ENCODE measurements at places on chromosomes 13 and 19.

GRCh38 chr13:22077205-22077683, 406.4 kb downstream of the FGF9 start:
- DNase-seq: no peak

DNA sequence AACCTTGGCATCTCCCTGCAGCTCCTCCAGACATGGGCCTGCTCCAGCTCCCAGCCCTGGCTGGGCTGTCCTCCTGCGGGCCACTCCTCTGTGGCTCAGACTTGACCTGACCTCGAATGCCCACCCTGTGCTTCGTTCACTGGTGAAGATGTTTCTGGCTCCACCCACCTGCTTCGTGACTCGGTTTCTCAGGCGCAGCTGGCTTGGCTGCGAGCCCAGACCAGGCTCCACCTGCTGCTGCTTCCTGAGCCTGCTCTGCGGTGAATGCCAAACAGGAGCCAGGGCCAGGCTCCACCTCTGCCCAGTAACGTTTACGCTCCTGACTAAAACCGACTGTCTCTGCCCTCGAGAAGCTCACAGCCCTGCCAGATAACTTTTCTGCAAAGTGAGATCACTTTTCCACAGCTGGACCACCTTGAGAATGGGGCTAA, 8.9 kb upstream of the RSPH6A start:
- no peak for DNase-seq

- DNase-seq: peak; percentile 8
Observed at GRCh38 chr13:77460195-77460594, 75.3 kb upstream of the SCEL start.

GRCh38 chr19:57010541-57010940, 109.2 kb upstream of the USP29 start:
- no peak for DNase-seq

DNA sequence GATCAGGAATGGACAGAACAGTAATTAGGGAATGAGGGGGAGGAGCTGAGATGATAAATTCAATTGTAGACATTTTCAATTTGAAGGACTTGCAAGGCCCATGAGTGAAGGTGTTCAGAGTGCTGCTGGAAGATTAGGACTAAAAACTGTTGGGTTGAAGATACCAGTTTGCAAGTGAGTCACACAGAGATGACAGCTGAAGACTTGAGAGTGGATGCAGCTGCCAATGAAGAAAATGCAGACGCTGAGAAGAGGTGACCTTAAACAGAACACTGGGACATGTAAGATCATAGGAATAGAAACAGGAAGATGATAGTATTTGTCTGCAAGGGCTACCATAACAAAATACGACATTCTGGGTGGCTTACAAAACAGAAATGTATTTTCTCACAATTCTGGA, 1716.5 kb upstream of the SLC10A2 start:
- no peak for DNase-seq

GRCh38 chr19:3508771-3509535, 2.8 kb downstream of the FZR1 start:
- no peak for DNase-seq

DNA sequence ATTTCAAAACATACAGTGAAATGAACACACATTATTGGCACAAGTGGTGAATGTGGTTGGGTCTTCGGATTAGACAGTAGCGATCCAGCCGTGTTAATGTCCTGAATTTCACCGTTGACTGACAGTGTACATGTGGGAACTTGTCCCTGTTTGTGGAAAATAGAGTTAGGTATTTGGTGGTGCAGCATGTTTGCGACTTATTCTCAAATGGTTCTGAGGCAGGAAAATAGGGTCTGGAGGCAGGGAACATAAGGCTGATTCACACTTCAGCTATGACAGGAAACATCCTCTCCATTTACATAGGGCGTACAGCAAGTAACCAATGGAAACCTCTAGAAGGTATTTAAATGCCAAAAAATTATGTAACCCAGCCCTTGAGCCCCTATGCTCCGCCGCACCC, 4.2 kb downstream of the LGALS7B start:
- no peak for DNase-seq

DNA sequence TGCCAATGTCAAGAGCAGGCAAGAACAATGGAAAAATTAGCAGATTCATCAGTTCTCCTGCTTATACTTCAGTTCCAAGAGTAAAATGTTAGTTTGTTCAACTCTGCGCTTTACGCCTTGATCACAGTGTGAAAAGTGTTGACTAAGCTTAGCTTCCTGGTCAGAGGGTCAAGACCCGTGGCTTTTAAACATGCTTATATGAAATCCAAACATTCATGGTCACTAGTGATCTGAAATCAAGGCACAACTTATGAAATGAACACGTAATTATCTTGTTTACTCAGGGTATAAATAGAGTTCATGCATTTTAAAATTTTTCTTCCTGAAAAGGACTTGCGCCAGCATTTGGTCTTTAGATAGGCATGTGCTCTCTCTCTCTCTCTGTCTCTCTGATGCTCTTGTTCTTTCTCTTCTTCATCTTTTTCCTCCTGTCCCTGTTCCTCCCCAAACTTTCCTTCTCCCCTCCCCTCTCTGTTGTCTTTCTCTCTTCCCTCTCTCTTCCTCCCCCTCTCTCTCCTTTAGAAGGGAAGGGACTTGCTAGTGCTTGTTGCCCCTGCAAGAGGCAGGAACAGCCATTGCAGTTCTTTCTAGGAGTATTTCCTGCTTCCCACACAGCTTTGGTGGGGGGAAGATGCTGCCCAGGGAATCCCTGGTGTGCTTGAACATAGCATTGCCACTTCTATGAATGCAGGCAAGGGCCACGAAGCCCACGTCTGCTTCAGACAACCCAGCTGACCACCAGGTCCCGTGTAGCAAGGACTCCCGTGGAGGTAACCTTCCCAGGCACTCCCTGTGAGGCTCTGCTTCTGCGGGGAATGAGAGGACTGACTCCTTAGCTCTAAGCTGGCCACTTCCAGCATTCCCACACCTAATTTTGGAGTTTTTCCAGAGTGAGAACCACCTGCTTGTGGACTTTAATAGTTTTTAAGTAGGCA, 7.1 kb upstream of the ZNF536 start:
- no peak for DNase-seq

DNA sequence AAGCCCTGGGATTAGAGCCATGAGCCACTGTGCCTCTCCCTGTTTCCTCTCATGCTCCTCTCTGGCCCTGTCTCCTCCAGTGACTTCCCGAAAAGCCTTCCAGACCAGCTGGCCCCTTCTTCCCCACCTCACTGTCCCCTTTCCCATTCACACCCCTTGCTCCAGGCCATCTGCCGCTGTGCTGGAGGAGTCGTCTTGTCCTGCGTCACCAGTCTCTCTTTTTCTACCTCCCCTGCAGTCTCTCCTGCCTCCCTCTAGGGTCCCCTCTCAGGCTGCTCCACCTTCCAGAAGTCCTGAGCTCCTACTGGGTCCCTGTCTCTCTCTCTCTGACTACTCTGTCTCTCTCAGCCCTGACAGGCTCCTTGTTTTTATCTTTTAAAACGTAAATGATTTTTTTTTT, 5.3 kb upstream of the FFAR1 start:
- DNase-seq: no peak

- DNase-seq: peak; percentile 55
Observed at GRCh38 chr19:12778017-12778904, 2.9 kb upstream of the HOOK2 start.

Data from CD4-positive, alpha-beta T cell treated with Interferon alpha-2 for 1 hour (primary cell).